ENCODE measurements at places on chromosomes 16 and 17.

GRCh38 chr17:21548236-21548635, 144.1 kb upstream of the KCNJ18 start:
- no peak for DNase-seq

GRCh38 chr16:6189216-6189615, 1091.6 kb upstream of the EEF2KMT start:
- no peak for DNase-seq

GRCh38 chr17:16818821-16819683, 129.0 kb downstream of the CCDC144A start:
- no peak for DNase-seq

DNA sequence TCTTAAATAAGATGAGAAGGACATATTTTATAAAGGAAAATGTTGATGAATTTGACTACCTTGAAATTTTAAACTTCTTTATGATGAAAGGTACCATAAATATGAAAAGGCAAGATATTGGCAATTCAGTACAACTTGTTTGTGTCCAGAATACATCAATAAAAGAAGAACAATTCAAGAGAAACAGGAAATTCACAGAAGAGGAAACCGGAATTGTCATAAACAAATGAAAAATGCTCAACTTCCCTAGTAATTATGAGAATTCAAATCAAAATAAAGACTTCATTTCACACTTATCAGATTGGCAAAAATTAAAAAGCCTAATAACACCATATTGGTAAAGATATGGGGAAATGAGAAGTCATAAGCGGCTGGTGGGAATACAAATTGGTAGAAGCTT, 54.3 kb downstream of the WSB1 start:
- no peak for DNase-seq

DNA sequence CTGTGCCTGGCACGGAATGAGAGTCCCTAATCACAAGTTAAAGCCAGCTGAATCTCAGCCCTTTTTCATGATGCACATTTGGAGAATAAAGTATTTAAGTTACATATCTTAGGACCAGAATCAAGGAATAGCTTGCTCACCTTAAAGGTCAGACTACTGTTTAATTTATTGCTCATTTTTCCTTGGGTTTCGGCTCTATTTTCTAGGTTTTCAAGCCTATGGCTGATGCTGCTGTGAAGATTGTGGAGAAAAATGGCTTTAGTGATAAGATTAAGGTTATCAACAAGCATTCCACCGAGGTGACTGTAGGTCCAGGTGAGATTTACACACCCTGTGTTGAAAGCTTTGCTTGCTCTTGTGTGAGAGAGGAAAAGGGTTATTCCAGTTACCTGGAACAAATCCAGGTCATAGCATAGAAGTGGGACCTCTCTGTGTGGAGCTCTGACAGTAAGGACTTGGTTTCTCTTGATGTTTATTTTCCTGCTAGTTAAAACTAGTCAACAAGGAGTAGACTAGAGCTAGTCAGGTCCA, 18.1 kb downstream of the PRMT7 start:
- no peak for DNase-seq

DNA sequence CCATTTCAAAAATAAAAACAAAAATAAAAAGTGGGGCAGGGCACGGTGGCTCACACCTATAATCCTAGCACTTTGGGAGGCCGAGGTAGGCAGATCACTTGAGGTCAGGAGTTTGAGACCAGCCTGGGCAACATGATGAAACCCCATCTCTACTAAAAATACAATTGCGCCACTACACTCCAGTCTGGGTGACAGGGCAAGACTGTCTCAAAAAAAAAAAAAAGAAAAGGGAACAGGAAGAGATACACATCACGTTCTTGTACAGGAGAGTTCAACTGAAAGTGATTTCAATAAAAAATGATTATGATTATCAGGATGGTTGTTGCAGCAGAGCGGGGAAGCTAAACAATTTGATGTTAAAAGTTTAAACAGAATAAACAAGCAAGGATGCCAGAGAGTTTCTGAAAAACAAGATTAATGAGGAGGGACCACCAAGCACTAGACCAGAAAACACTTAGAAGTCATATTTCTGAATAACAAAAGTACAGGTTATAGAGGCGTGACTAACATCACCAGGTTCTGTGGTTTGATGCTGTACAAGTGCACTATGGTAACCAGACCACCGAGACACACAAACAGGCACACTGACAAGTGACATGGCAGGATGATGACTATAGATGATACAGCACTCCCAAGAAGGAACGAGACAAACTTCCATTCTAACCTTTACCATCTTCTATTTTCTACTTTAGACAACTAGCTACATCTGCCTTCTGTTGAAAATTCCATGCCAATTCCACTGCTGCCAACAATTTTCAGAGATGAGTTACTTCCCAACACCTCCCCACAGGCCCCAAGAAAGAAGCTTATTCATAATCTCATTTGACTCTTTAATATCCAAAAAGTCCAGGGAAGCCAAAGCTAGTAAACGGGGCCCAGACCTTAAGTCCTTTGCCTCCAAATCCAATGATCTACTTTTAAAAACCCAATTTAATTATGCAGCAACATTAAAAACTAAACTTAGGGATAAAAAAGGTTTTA, 11.8 kb downstream of the DNAJA2 start:
- DNase-seq = no peak

- no peak for DNase-seq
These were observed 51.3 kb upstream of the TAC4 start for GRCh38 chr17:49899191-49899485.

- no peak for DNase-seq
These were observed 273.1 kb downstream of the CDH13 start for GRCh38 chr16:82899731-82900450.

GRCh38 chr17:46011711-46012505, 12.9 kb downstream of the STH start:
- DNase-seq = no peak

- no peak for DNase-seq
These were observed 4.7 kb upstream of the PRKAR1A start for GRCh38 chr17:68507576-68507975.

- peak; percentile 36 for DNase-seq
These were observed 30.6 kb downstream of the CHD9 start for GRCh38 chr16:53085369-53085843.

GRCh38 chr16:3788711-3789374, 71.5 kb upstream of the TRAP1 start:
- no peak for DNase-seq

- no peak for DNase-seq
These were observed 150.2 kb downstream of the ZFHX3 start for GRCh38 chr16:72897707-72898106.

- DNase-seq = no peak
These were observed 2.7 kb upstream of the SNX20 start for GRCh38 chr16:50683689-50684374.

GRCh38 chr16:84312783-84313382, 18.2 kb downstream of the WFDC1 start:
- no peak for DNase-seq

DNA sequence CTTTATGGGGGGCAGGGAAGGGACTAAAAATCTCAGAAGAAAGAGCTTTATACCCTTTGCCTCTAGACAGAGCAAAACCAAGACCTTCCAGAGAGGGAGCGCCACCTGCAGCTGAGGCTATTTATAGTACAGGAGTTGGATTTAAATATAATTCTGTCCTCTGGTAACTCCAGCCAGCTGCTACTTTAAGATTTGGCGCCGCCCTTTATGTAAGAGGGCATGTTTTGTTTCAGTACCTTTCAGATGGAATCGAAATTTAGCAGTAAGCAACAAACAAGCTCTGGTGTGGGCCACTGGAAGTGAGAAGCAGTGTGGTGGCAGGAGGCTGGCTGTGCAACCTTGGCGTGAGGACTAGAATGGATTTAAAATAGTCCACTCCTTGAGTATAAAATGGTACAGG, 5.2 kb upstream of the GUCY2D start:
- DNase-seq = no peak

- DNase-seq = no peak
These were observed 35.5 kb upstream of the ETV4 start for GRCh38 chr17:43581613-43582012.

- DNase-seq = no peak
These were observed 267.1 kb upstream of the TNRC6C start for GRCh38 chr17:77691216-77692085.

GRCh38 chr17:80377798-80378197, 37.2 kb upstream of the ENDOV start:
- DNase-seq = no peak

- DNase-seq = no peak
These were observed 289.2 kb upstream of the FOXF1 start for GRCh38 chr16:86221085-86221484.

DNA sequence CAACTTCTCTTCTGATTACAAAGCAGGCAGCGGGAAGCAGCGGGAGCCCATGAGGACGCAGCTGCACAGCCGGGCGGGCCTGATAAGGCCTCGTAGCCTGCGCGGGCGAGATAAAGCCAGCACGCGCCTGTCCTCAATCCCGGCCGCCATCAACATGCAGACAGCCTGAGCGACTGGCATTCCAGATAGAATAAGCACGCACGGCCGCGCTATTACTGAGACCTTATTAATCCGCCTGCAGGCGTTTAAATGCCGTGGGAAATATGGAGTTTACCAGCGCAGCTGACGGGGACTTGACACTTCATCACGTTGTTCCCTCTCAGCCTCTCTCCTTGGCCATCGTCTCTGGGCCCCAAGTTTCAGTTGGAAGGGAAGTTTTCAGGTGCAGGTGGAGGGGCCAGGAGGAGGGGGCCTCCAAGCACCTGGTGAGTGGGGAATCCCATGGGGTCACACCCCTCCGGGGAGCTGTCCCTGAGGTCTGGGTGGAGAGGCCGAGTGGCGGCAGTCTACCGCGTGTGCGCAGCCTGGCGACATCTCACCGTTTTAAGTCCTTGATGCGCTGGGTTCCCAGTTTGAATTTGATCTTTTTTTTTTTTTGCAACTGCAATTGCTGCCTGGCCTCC, 27.3 kb upstream of the CBFA2T3 start:
- DNase-seq = no peak

GRCh38 chr17:39662551-39663339, 2.4 kb upstream of the TCAP start:
- no peak for DNase-seq

DNA sequence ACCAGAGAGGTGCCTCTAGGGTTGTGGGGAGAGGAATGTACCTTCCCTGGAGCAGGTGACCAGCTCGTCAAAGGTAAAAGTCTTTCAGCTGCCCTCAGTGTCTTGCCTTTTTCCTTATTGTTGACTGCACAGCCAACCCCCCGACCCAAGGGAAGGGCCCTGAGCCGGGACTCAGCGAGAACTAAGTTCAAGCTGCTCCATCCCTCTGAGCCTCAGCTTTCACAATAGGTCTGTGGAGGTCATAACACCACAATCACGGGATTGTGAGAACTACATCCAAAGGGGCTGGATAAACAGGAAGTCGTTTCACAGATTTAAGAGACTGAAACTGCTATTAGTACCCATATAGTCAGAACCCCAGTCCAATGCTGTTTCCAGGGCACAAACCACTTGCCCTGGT, 2.6 kb upstream of the KRT36 start:
- DNase-seq = no peak

DNA sequence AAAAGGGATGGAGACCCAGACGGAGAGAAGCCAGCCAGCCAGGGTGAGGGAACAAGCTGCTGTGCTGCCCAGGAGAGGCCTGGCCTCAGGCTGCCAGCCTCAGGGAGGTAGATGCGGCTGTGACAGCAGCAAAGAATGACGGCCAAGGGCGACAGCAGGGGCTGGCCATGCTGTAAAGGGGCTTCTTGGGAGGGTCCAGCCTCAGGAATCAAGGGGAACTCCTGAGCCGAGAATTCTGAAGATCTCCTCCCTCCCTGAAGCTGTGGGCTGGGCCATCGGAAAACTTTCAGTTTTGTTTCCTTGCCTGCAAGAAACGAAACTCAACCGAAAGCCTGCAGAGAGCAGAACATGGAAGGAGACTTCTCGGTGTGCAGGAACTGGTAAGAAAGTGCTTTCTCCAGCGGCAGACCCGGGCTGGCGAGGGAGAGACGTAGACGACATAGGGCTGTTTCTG, at the start of gene XAF1:
TSS of gene XAF1 (plus strand) at position 316 of the 454 bp plus-strand sequence. CDS start at position 349, 33 bp downstream.
- peak; percentile 46 for DNase-seq

- peak; percentile 20 for DNase-seq
These were observed 99.9 kb downstream of the BANP start for GRCh38 chr16:88050952-88051660.

DNA sequence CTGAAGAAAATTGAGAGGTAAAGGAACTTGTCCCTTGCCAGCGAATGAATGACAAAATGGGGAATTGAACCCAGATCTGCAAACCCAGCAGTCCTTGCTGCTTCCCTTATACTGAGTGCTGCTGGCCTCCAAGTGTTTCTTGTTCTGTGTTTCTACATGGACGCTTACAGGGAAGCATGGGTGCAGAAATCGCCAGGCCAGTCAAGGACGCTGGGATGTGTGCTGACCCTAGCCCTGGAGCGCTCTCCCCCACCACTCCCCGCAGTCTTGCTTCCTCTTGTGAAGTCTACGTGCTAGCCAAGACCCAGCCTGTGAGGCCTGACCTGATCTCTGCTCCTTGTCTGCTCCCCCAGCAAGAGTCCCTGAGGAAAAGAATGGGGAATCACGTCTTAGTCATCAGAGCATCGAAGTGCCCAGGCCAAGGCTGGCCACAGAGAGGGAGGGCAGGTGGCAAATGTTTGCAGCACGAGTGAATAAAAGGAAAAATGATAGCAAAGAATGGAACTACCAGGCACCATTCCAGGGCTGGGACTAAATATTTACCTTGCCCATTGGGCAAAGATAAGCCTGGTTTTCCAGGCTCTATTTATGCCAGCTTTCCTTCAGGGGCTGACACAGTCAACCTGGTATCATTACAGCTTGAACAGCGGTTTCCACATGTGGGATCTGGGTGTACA, 17.4 kb downstream of the CA4 start:
- DNase-seq = no peak

- DNase-seq = no peak
These were observed 11.7 kb downstream of the SMPD3 start for GRCh38 chr16:68436581-68436980.

DNA sequence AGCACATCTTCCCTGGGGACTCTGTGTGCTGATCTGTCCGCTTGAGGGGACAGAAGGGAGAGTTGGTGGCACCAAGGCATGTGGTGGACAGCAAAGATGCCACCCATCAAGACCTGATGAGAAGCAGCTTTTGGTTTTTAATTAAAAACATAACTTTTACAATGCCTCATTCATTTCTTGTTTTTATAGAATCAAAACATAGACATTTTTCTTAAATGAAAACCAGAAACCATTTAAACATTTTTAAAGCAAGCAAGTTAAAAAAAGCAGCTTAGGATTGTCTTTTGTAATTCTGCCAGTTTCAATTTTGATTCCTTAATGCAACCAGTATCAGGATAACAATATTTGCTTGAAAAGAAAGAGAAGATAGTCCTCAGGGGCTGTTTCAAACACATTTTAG, 123.7 kb upstream of the AXIN2 start:
- DNase-seq = no peak

GRCh38 chr16:11679250-11679649, 11.0 kb downstream of the SNN start:
- no peak for DNase-seq

GRCh38 chr17:77810536-77810935, 148.0 kb upstream of the TNRC6C start:
- peak; percentile 48 for DNase-seq

- DNase-seq = no peak
These were observed 108.8 kb downstream of the ARHGAP44 start for GRCh38 chr17:12898110-12898509.

GRCh38 chr17:64786337-64786736, 124.2 kb upstream of the SMURF2 start:
- DNase-seq = no peak

GRCh38 chr17:28384281-28385036, 13.0 kb downstream of the SARM1 start:
- DNase-seq = no peak

Measured in left hindlimb (tissue), 1 donor.